ENCODE measurements at places on chromosomes 7 and 10.

- DNase-seq = peak; percentile 19
Observed at GRCh38 chr7:100675105-100675451, 1.5 kb downstream of the GNB2 start.

DNA sequence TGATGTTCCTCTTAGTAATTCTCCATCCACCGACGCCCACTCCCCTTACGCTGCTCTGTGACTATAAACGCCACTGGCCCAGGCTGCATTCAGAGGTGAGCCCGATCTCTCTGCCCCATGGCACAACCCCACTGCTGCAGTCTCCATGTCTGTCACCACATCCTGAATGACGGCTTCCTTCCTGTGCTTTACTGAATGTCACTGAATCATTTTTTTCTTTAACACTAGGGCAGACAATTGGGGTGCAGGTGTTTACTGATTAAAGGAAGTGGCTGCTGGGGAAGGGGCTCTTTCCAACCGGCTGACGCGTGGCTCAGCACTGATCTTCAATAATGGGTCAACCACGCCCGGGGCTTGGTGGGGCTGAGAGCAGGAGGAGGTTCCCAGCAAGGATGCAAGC lies 208.3 kb downstream of the USP6NL start:
- DNase-seq = peak; percentile 61

DNA sequence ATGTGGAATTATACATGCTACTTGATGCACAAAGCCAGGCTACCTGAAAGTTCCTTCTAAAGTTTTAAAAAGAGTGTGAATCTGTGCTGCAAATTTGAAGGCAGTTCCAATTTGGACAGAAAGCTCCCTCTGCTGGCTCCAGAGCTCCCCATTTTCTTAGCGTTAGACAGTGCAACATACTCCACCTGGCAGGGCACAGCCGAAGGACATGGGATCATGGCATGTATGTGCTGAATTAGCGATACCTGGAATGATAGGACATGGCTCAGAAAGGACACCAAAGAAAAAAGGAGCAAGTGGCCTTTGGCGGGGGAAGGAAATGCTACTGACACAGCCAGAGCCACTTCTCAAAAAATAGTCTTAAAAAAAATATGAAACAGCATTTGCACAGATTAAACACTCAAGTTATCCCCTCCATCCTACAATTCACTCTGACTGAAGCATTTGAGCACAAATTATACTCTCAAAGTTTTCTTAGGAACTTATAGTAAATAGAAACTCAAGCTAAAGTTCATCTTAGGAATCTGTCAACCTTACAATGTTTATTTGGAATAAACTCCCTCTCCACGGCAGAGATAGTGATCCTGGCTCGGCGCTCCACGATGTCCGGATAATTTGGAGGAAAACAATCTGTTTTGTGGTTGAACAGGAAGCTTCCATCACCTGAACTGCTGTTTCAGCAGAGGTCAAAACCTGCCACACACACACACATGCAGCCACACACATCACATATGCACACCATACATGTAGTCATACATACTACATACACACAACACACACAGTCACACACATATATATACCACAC lies 80.0 kb downstream of the C7orf25 start:
- no peak for DNase-seq

GRCh38 chr7:31052841-31053601 lies 913 bp downstream of the ADCYAP1R1 start:
- DNase-seq = no peak

DNA sequence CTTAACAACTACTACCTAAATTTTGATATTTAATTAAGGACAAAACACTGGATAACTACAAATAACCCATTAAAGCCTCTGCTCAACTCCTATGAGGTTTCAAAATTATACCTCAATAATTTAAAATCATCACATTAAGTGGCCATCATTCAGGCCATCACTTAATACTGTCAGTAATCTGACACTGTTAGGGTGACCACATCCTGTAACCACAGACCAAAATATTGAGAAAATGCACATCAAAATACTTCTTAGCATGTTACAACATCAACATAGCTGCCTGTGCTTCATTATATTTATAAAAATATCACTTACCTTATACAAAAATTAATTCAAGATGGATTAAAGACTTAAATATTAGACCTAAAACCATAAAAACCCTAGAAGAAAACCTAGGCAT lies 23.3 kb downstream of the SEM1 start:
- DNase-seq = no peak

GRCh38 chr7:118846977-118847376 lies 622.5 kb downstream of the ANKRD7 start:
- DNase-seq = no peak

DNA sequence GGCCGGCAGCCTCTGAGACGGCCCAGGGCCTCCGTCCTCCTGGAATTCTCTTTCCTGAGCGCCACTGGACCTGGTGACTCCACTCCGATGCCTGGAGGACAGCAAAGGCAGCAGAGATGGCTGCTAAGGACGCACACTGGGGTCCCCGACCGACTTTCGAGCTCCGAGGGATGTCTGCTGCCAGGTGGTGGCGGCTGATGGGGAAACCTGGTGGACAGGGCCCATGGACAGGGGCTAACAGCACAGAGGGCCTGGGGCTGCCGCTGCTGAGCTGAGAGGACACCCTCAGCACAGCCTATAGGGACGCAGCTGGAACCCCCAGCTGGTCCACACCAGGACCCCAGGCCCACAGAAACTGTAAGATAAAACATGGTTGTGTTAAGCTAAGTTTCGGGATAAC lies 366.3 kb downstream of the DNAJB6 start:
- DNase-seq = no peak

GRCh38 chr7:134071355-134072331 lies 55.5 kb upstream of the LRGUK start:
- DNase-seq = no peak

GRCh38 chr7:134966691-134967090 lies 19.6 kb upstream of the AGBL3 start:
- DNase-seq = no peak

Data from activated gamma-delta T cell treated with Interleukin-2 at 50 U/mL for 16 hours (primary cell).